Kidney (tissue), 22 donors: ENCODE measurements at places on chromosomes 4 and X. TPM values are rescaled to one million over a fixed set of nuclear protein-coding genes. Genes with fewer than 3 reads are reported as not detected.

The NDST3 gene
- polyA plus RNA-seq, result 0.22 TPM

- DNase-seq, result no peak
Measured at GRCh38 chr4:142194905-142195304, 558.5 kb downstream of the IL15 start.

- peak; percentile 73 for DNase-seq
Measured at GRCh38 chrX:56802921-56803849, 74.1 kb downstream of the NBDY start.

- DNase-seq, result no peak
Measured at GRCh38 chrX:45347877-45348276, 147.2 kb upstream of the DIPK2B start.

DNA sequence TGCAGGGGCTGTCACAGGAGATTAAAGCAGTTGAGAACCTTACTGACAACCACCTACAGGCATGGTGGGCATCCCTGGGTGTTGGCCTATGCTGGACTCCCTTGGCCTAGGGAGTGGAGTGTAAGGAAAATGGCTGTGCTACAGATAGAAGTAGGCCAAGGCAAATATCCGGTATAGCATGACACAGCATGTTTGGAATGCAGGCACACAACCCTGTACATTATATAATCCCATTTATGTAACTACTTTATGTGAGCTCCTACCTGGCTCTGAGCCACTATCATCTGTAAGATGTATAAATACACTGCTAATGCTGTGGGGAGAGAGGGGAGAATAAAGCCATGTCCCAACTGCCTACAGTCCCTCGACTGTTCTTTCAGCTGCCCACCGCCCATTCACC is 38.7 kb upstream of the KCTD8 start:
- no peak for DNase-seq

The HSFX1 gene
- not detected for polyA plus RNA-seq

GRCh38 chrX:150848914-150849365 is 49.5 kb downstream of the CD99L2 start:
- DNase-seq, result no peak

DNA sequence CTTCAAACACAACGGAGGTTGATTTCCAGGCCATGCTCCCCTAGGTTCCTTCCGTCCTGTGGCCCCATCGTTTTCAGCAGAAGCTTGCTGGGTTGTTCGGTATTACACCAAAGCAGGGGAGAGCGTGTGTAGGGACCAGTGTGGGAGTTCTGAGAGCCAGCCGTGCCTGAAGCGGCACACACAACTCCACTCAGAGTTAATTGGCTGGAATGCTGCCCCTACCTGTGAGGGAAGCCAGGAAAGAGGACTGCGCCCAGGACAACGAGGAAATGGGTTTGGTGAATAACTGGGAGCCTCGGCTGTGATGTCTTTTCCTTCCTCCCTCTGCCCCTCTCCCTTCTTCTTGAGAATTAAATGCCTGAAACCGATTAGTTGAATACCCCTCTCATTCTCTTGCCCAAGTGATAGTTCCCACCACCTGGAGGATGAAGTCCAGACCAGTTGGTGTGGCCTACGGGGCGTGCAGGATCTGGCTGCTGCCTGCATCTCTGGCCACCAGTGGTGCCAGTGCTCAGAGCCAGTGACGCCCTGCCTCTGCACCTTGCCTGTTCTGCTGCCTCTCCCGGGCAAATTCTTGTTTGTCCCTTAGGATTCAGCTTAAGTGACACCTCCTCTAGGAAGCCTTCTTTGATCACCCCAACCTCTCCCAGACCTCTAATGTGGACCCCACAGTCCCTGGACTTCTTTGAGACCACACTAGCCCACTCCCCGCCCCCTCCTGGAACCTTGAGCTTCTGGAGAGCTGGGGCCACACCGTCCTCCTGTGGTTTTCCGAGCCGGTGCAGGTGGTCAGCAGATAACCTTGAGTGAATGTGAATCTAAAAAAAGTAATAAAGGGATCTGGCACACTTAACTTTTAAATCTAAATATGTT is 33.6 kb downstream of the TBC1D14 start:
- DNase-seq, result peak; percentile 70

GRCh38 chrX:45803383-45803921 is 602.8 kb upstream of the DIPK2B start:
- no peak for DNase-seq

DNA sequence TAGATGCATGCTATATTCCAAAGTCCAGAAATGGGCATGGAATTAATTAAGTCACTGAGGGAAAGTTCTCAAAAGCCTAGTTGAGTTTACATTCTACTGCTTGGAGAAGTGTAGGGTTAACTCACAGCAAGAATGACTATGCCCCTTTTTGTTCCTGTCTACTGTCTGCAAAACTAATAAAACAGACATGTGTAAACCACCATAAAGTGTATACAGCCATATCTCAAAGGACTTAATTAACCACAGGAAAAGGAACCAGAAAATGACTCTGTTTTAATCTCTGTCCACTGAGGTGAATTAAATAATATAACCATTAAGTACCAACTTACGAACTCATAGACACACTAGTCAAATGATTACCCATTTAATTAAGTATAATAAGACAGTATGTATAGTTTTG is 84.9 kb downstream of the PRDM5 start:
- no peak for DNase-seq
